ENCODE measurements at places on chromosomes 12 and 14.

DNA sequence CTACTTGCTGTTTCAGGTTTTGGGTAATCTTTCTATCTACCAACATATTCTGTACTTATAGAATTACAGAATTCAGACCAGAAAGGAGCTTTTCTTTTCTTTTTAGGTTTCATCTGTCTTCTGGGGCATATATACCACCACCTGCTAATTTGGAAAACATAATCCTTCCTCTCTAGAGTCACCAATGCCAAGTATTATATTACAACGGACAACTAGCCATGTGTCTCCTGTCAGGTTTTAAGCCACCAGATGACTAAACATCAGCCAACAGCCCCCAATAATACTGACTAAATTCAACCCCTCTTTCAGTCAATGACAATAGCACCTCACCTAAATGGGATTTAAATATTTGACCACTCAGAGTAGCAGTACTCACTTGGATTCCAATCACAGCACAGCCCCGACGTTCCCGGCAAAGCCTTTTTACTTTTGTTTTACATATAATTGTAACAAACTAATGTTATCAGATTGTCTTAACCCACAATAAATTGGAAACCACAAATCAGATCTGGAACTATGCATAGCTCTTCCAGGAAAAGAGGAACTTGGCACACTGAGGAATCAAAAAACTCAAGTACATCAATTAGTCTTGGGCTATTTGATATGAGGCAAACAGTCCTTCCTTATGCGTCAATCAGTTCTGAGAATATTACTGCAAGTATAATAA, 13.5 kb downstream of the SLC11A2 start:
- no peak for DNase-seq

DNA sequence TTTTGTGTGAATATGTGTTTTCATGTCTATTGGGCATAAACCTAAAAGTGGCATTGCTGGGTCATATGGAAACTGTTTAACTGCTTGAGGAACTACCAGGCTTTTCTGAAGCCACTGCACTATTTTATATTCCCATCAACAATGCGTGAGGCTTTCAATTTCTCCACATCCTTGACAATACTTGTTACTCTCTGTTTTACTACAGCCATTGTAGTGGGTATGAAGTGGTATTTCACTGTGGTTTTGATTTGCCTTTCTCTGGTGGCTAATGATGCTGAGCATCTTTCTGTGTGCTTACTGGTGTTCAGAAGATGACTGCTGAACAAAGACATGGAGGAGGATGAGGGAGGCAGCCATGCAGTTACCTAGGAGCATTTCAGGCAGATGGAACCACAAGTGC, 13.2 kb upstream of the TDG start:
- DNase-seq: no peak

DNA sequence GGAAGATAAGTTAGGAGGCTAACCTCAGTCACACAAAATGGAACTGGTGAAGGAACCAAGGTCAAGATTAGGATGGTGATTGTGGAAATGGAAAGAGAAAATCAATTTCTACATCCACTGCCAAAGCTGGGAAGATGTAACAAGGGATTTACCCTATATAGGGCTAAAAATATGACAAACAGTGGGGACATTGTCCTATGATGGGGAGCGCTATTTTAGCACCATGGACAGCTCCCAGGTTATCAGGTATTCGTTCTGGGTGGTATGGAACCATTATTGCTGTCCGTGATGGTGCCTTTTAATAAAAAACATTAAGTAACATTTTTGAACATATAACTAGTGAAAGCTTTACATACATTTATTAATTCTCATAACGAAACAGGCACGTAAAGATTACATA, 124.0 kb downstream of the NDUFA12 start:
- DNase-seq: no peak

DNA sequence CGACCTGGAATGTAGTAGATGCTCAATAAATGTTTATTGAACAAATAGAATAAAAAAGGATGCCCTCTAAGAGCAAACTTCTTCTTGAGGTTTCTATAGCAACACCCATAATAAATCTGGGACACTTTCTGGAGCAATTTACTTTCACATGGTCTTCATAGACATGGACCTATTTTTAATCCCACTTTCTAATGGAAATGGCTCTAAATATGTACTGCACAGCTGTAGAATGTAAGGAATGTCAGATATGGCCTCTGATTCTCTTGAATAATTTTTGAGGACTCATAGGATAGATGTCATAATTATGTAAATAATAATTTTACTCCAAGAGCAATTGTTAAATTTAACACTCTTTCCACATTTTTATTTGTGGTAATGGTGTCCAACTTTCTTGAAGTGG, 133.5 kb upstream of the DAAM1 start:
- DNase-seq: no peak

DNA sequence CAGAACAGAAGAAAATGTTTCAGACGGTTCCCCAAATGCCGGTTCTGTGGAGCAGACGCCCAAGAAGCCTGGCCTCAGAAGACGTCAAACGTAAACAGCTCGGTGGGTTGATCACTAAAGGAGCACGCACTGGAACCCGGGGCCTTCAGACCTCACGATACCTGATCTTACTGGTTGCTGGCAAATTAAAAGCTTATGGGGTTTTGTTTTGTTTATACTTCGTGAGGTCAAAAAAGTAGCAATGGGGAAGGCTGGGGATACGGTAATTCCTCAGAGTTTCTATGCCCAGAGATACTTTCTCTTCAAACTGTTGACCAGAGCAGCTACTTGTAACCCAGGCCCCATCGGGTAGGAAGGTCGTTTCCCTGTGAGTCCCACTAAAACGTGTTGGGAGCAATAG, 1.7 kb downstream of the CDKN1B start:
- no peak for DNase-seq

DNA sequence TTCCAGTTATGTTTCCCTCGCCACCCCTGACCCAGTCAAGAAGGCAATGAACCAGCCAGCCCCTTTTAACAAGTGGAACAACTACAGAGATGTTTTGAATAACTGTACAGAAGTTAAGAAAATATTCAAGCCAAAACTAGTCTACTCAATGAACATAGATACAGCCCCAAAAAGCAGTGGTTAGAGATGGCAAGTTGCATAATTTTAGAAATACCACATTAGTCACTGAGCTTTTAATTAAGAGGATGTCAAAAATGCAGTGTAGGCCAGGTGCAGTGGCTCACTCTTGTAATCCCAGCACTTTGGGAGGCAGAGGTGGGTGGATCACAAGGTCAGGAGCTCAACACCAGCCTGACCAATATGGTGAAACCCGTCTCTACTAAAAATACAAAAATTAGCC, 27.2 kb downstream of the PROX2 start:
- DNase-seq: no peak
